ENCODE measurements at places on chromosomes 6 and 20.

DNA sequence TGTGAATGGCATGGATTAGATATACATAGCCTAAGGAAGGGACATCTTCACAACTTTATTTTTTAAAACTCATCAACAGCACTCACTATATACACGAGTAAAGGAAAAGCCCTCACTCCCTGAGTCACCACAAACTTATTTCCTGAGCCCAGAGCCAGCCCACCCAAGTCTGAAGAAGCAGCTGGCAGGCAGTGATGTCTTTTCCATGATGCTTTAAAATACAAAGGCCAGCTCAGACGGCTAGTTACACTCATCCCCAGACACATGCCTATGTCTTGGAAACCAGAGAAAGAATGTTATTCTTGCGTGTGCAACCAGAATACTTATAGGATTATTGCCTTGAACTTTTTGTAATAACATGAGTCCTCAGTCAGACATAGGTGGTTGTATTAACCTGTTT, 114.4 kb downstream of the ADGRG6 start:
- peak; percentile 98 for DNase-seq

- DNase-seq: peak; percentile 66
These were observed 104.9 kb downstream of the OGFRL1 start for GRCh38 chr6:71393471-71393870.

GRCh38 chr6:85460921-85461797, 11.3 kb downstream of the NT5E start:
- peak; percentile 43 for DNase-seq

GRCh38 chr6:129812145-129812777, 48.9 kb downstream of the TMEM244 start:
- DNase-seq: no peak

GRCh38 chr6:44828780-44829179, 441.3 kb downstream of the CDC5L start:
- no peak for DNase-seq

DNA sequence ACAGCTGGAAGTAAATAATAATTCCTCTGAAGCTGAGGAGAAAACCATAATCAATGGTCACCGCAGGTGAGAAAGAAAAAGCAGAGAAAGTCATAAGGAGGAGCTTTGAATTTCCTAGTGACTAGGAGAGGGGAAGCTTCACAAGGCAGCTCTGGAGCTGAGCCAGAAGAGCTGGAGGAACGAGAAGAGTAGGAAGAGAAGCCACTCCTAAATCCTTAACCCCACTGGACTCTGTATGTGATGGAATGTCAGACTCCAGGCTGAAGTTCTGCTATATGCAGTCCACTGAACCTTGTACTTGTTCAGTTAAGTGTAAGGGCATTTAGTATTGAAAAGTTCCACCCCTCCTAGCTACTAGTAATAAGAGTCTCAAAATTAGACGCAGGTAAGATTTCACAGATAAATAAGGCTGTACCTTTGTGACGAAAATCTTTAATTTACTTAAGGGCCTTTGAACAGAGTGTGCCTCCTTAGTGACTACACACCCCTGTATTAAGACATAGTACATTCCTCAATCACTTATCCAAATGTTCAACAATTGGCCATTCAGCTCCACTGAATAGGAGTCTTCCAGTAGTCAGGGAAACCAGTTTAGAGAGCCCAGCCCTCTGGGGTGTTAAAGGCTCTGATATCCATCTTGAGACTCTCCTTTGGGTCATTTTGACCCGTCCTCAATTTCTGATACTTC, 71.4 kb upstream of the UFL1 start:
- DNase-seq: no peak

DNA sequence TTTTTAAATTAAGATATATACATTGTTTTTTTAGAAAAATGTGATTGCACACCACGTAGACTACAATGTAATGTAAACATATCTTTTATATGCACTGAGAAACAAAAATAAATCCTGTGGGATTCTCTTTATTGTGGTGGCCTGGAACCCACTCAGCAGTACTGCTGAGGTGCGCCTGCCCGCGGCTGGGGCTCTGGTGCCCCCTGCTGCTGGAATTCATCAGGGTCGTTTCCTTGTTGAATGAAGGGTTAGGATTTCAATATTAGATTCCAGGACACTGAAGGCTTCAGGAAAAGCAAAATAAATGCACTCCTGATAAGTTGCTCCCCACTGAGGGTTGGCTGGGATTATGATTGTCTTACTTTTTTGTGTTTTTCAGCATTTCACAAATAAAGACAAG, 175.8 kb upstream of the GGTLC1 start:
- peak; percentile 45 for DNase-seq

DNA sequence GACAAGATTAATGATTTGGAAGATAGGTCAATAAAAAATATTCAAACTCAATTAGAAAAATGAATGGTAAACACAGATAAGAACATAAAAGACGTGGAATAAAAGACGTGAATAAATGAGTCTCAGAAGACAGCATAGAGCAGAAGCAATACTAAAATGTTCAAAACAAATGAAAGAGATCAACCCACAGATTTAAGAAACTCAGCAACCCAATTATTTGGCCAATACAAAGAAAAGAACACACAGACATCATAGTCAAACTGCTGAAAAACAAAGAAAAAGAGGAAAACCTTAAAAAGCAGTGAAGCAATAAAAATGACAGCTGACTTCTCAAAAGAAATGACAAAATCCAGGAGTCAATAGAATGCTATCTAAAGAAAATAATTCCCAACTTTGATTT, 14.9 kb downstream of the TTI1 start:
- no peak for DNase-seq

DNA sequence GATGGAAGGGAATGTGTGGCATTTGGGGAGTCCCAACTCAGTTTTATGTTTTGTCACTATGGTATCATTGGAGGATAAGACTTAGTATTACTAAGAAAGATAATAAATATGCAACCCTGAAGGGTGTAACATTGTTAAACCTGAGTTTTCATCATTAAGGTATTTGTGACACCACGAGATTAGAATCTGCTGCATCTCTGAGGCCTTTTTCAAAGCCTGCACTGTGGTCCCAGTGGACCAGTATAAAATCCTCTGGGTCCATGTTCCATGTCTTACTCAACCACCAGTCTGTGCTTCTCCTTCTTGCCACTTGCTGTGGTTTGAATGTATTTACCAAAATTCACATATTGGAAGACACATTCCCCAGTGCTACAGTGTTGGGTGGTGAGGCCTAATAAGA, 130.6 kb downstream of the TBX18 start:
- DNase-seq: no peak

DNA sequence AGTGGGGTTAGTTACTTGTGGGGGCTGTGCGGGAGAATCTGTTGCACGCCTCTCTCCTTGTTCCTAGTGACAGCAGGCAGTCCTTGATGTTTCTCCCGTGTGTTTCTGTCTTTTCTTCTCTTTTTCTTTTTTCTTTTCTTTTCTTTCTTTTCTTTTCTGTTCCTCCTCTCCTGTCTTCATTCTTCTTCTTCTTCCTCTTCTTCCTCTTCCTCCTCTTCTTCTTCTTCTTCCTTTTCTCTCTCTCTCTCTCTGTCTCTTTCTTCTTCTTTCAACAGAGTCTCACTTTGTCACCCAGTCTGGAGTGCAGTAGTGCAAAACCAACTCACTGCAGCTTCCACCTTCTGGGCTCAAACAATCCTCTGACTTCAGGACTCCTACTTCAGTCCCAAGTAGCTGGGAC, 6.8 kb upstream of the AIG1 start:
- no peak for DNase-seq

GRCh38 chr6:26550250-26550993, 12.3 kb downstream of the HMGN4 start:
- peak; percentile 42 for DNase-seq

- DNase-seq: no peak
These were observed 125.0 kb upstream of the LAMA2 start for GRCh38 chr6:128757961-128758360.

DNA sequence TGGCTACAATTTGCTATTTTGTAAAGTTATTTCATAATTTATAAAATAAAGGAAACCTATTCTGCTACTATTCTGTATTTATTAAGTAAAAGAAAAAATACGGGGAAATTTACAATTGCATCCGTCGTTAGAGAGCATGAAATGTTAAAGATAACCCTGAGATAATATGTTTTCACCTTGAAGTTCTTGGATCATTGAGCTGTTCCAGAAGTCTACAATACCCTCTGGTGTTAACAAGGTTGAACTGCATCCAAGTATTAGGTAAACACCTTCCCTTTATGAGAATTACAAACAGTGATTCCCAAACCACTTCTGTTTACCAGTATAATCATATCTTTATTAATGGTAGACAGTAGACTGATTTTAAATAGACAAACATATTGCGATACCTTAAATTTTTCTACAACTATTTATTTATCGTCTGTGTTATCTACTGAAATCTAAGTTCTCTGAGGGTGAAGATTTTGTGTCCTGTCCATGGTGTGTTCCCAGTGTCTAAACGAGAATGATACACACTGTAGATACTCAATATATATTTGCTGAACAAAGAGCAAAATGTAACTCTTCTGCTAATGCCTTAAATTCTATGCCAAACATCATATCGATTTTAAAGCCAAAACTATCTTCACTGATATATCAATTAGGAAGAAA, 28.2 kb downstream of the TBC1D32 start:
- peak; percentile 50 for DNase-seq

DNA sequence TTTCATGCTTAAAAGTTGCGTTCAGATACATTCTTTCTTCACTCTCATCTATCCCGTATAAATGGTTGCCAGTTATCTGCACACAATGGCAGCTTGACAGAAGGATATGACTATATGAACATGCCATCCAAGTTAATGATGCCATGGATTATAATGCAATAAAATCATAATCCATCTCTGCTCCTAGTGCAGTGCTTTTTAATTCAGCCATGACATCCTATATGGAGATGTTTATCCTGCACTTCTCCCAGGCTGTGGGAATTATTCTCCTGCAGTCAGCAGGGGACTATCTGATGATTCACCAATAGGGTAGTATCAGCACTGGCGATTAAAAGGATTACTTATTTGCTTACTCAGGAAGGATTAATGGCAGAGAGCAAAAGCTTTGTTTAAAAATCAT, 273.8 kb downstream of the SAMD5 start:
- DNase-seq: peak; percentile 32

- DNase-seq: no peak
These were observed 57.5 kb upstream of the EYA4 start for GRCh38 chr6:133183691-133184090.

Measured in lung microvascular endothelial cell (primary cell).